GM10248 (cell line): ENCODE measurements at places on chromosomes 3 and 15.

DNA sequence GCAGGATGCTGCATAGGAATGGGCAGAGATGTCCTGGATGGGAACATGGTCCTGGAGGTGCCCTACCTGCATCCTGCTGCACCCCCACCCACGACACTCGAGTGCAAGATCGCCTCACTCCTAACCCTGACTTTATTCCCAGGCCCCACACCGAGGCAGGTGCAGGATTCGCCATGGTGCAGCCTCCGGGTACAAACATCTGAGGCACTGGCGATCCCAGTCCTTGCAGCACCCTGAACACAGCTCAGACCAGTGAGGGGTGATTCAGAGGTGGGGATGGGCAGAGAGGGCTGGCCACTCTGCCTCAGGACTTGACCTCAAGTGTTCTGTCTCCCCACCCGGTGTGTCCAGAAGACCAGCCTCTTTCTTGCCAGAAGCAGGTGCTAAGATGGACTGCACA lies 49.1 kb downstream of the KLF13 start:
- no peak for DNase-seq

GRCh38 chr3:194522579-194523046 lies 35.8 kb upstream of the ATP13A3 start:
- DNase-seq, result no peak

GRCh38 chr3:174495311-174495710 lies 363.8 kb upstream of the NAALADL2 start:
- no peak for DNase-seq

- no peak for DNase-seq
These were observed 237.8 kb upstream of the GADL1 start for GRCh38 chr3:31132132-31132769.

GRCh38 chr3:142999881-143000280 lies 1.5 kb upstream of the U2SURP start:
- no peak for DNase-seq

- no peak for DNase-seq
These were observed 674.2 kb downstream of the TBL1XR1 start for GRCh38 chr3:176523114-176523513.

DNA sequence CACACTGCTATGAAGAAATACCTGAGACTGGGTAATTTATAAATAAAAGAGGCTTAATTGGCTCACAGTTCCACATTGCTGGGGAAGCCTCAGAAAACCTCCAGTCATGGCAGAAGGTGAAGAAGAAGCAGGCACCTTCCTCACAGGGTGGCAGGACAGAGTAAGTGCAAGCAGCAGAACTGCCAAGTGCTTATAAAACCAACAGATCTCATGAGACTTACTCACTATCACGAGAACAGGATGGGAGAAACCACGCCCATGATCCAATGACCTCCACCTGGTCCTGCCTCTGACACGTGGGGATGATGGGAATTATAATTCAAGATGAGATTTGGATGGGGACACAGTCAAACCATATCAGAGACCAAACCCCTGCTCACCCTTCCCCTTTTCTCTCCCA lies 75.0 kb downstream of the TRIM69 start:
- DNase-seq, result no peak

- DNase-seq, result no peak
These were observed 14.2 kb upstream of the ZNF148 start for GRCh38 chr3:125389282-125389681.

DNA sequence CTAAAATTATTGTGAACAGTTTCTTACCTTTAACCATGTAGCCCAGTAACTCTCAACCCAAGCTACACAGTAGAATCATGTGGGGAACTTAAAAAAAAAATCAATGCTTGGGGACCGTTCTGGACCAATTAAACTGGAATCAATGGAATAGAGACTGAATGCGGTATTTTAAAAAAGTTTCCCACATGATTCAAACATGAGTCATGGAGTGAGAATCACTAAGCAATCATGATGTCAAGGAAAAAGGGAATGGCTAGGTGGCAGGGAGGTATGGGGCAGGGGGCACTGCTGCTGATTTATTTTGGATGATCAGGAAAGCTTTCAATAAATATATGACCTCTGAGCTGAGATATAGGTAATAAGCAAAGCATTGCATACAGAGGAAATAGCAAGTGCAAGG lies 250.5 kb upstream of the RORA start:
- DNase-seq, result no peak

DNA sequence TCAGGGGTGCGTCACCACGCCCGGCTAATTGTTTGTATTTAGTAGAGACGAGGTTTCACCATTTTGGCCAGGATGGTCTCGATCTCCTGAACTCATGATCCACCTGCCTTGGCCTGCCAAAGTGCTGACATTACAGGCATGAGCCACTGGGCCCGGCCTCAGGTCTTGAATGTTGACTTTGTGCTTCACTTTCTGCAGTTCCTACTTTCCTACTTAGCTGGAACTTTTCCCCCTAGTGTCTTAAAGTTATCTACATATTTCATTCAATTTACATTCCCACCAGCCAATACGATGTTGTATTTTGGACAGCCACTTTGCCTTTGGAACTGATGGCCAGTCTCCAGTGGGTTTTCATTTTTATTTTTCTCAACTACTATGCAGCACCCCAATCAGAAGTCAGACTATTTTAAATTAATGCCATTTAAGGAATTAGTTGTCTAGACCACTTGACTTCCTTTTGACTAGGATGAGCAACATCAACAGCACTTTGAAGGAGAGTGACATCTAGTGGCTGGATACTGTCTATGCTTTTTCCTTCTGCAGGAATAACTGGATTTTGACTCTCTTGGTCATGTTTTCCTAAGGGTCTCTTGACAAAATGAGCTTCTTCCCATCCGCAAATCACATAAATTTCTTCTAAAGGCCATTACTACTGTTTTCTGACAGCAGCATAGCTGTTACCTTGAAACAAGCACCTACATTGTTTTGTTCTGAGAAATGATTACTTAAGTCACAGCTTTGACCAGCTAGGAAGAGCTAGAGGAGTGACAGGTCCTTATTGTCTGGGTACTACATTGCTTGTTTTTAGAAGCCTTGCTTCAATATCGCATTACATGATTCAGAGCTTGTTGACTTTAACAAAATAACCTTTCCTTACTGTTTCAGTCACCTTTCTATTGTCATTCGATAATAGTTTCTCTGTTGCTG lies 140.2 kb downstream of the ITPR1 start:
- peak; percentile 68 for DNase-seq

DNA sequence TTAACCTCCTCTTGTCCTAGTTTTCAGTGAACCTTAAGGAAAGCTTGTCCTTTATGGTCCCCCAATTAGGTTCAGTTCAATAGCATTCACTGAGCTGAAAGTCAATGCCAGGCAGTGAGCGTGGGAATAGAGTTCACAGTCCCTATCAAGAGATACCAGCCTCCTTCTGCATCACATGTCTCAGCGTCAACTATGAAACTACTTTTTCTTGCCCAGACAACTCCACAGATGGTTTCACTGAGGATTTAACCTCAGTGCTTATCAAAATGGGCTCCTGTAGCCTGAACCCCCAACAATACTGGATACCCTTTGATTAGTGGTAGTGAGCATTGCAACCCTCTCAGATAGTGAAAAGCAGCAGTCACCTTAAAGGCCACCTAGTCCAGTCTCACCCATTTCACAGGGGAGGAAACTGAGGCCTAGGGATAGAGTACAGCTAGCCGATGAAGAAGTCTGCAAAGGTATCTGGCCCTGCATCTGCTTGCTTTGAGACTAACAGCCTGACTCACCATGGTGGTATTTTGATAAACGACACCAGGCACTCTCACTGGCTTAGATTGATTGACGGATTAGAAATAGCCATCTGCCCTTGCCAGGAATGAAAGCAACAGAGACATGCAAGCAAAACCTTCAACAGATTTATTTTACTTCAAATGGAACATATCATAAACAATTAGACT lies 1.6 kb upstream of the UBA3 start:
- no peak for DNase-seq

GRCh38 chr15:34258151-34258550 lies 33.3 kb downstream of the EMC4 start:
- no peak for DNase-seq

DNA sequence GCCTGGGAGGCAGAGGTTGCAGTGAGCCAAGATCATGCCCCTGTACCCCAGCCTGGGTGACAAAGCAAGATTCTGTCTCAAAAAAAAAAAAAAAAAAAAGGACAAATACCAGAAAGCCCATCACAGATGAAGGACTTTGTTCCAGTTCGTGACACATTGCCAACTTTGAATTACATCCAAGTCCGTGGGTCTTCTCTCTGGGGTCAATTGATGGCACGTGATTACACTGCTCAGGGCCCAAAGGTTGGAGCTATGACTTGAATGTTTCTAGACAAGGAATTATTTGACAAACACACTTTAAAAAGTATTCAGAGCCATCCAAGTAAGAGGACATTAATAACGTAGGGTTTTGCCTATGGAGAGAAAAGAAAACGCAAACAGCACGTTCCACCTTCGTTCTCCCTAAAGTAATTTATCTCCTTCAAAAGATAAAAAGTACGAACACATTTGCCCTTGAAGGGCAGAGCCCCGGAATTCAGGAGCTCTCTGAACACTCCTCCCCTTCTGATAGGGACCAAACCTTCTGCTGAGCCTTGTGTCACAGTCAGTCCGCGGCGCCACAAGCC lies 31.3 kb upstream of the ST3GAL6 start:
- DNase-seq, result peak; percentile 64

GRCh38 chr3:128278130-128278529 lies 124.8 kb downstream of the EEFSEC start:
- no peak for DNase-seq

DNA sequence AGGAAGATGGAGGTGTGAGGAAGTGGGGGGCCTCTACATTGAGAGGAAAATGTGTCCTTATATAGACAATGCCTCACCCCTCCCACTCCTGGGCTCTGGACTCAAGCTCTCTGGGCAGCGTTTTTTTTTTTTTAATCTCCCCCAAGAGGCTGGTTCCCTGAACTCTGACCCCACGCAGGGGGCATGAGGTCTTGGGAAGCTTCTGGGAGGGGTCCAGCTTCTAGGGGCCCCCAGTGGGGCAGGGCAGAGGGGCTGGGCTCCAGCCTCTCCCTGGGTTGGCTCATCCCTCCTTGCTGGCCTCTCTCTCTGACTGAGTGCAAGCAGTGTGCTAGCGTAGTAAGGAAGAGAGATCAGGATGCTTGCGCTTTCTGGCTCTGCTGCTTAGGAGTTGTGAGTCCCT lies 101.4 kb upstream of the HACD2 start:
- no peak for DNase-seq

DNA sequence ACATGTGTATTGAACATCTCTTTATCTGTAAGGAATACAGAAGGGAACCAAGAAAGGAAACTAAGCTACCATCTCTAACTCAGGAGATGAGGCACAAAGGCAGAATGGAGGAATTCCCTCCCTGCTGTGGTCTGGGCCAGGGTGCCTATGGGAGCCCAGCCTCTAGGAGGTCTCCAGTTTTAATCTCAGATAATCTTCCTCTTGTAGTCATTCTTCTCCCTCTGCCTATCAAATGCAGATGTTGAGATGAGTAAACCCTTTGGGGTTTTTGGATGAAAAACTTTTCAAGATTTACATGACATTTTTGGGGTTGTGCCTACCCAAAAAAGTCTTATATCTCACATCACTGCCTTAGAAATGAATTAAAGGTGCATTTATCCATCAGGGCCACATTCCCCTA lies 23.3 kb downstream of the SCG5 start:
- no peak for DNase-seq

DNA sequence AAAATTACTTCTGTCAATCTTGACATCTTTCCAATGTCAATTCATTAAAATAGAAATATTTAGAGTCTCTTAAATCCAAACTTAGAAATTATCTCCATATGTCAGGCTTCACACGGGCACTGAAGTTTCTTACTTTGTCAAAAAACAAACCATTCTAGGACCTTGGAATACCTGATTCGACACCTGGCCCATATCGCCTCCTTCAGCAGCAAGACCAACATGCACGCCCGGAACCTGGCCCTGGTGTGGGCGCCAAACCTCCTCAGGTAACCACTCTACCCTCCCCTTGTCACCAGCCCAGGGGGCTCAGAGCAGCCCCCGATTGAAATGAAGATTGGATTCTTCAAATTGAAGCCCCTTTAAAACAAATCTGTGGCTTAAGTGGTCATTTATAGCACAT lies 81.3 kb downstream of the TMEM39A start:
- DNase-seq, result no peak

DNA sequence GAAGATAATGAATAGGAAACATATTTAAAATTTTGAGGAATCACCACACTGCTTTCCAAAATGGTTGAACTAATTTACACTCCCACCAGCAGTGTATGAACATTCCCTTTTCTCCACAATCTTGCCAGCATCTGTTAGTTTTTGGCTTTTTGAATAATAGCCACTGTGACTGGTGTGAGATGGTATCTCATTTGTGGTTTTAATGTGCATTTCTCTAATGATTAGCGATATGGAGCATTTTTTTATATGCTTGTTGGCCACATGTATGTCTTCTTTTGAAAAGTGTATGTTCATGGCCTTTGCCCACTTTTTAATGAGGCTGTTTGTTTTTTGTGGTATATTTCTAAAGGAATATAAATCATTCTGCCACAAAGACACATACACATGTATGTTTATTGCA lies 166.3 kb downstream of the NECTIN3 start:
- no peak for DNase-seq

DNA sequence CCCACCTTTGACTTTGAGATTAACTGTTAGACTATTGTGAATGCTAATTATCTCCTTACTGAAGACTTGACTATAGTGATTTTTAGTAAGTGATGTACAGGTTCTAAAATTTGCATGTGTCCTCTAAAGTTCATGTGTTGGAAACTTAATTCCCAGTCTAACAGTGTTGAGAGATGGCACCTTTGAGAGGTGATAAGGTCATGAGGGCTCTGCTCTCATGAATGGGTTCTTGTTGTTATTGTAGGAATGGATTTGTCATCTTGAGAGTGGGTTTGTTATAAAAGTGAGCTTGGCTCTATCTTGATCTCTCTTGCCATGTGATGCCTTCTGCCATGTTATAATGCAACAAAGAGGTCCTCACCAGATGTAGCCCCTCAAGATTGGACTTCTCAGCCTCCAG lies 18.9 kb upstream of the LMOD3 start:
- DNase-seq, result no peak

DNA sequence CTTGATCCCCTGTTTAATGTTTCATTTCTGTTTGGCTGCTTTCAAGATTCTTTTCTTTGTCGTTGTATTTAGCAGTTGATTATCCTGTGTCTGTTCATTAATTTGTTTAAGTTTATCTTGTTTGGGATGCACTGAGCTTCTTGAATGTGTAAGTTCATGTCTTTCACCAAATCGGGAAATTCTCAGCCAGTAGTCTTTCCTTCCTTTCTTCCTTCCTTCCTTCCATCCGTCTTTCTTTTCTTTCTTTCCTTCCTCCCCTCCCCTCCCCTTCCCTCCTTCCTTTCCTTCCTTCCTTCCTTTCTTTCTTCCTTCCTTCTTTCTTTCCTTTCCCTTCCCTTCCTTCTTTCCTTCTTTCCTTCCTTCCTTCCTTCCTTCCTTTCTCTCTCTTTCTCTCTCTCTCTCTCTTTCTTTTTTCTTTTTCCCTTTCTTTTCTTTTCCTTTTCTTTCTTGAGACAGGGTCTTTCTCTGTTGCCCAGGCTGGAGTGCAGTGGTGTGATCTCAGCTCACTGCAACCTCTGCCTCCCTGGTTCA lies 35.5 kb upstream of the KLF13 start:
- DNase-seq, result no peak

- DNase-seq, result no peak
These were observed 56.4 kb upstream of the RASGRP1 start for GRCh38 chr15:38620851-38621594.

- no peak for DNase-seq
These were observed 307.0 kb upstream of the THBS1 start for GRCh38 chr15:39273717-39274411.

GRCh38 chr15:43905755-43906154 lies 79.0 kb downstream of the WDR76 start:
- no peak for DNase-seq
